ENCODE measurements at places on chromosomes 2 and 18.

DNA sequence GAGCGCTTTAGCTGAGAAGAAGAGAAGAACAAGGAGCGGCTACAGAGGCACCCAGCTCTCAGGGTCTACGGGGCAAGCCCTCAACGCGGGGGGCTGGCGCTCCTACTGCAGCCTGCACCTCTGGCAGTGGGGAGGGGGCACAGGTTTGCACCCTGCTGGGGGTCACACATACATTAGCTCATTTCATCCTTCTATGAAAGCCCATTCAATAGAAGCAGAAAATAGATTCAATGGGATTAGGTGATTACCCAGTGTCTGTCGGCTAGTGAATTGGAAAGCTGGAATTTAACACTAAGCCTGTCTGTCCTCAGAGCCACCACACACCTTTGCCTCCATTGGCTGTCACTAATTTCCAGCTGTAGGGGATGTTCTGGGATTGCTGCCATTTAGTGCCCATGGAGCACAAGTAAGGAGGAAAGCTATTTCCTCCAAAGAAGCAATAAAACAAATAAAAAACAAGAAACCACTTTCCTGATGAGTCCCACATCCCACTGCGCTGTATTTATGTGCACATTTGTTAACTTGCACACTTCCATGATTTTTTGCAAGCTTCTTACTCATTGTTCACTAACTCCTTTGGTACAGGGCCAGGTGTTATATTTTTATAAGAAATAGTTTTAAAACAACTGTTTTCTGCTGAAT is 319.6 kb upstream of the REV1 start:
- DNase-seq: no peak

- DNase-seq: no peak
Observed at GRCh38 chr2:43084699-43085091, 141.7 kb downstream of the ZFP36L2 start.

GRCh38 chr2:68302281-68302875 is 17.4 kb downstream of the CNRIP1 start:
- DNase-seq: no peak

GRCh38 chr2:203682688-203683130 is 23.7 kb upstream of the CD28 start:
- no peak for DNase-seq

GRCh38 chr18:50830544-50830943 is 10.7 kb upstream of the MRO start:
- no peak for DNase-seq

DNA sequence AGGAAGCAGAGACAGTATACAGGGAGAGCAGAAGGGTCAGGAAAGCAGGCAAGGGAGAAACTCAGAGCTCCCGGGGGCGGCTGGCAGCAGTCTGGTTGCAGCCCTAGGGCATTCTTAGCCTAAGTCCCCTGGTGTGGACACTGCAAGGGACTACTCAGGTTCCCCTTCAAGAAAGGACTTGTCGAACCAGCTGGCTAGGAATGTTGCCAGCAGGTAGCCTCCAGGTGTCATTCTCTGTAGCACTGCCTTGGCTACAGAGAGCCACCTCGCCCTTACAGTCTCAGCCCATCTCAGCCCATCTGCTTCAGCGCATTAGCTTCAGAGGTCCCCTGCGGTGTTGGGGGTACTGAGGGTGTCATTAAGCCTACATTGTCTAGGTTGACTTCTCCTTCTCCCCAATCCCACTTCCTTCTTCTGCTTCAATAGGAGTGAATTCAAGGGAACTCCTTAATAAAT is 11.3 kb upstream of the TMSB10 start:
- no peak for DNase-seq

- no peak for DNase-seq
Observed at GRCh38 chr18:58862851-58863538, 1.7 kb upstream of the ZNF532 start.
